ENCODE measurements at places on chromosomes 1 and 21. TPM values are rescaled to one million over a fixed set of nuclear protein-coding genes. Genes with fewer than 3 reads are reported as not detected.

MYBPH gene
- total RNA-seq: not detected

ZMYND12 gene
- 1.0 TPM for total RNA-seq

CLCNKB gene
- total RNA-seq: 8.2 TPM

CCDC30 gene
- total RNA-seq: 9.0 TPM

FAM78B gene
- total RNA-seq: 1.1 TPM

TAF12 gene
- 18.4 TPM for total RNA-seq

KCNT2 gene
- 12.6 TPM for total RNA-seq

ZNF593OS gene
- not detected for total RNA-seq

NR1I3 gene
- total RNA-seq: not detected
